Naive B cell (primary cell): ENCODE measurements at places on chromosomes 7 and 10.

- DNase-seq: no peak
Observed at GRCh38 chr7:78959477-78959876, 494.0 kb downstream of the MAGI2 start.

- DNase-seq: no peak
Observed at GRCh38 chr7:147012666-147013065, 896.1 kb downstream of the CNTNAP2 start.

DNA sequence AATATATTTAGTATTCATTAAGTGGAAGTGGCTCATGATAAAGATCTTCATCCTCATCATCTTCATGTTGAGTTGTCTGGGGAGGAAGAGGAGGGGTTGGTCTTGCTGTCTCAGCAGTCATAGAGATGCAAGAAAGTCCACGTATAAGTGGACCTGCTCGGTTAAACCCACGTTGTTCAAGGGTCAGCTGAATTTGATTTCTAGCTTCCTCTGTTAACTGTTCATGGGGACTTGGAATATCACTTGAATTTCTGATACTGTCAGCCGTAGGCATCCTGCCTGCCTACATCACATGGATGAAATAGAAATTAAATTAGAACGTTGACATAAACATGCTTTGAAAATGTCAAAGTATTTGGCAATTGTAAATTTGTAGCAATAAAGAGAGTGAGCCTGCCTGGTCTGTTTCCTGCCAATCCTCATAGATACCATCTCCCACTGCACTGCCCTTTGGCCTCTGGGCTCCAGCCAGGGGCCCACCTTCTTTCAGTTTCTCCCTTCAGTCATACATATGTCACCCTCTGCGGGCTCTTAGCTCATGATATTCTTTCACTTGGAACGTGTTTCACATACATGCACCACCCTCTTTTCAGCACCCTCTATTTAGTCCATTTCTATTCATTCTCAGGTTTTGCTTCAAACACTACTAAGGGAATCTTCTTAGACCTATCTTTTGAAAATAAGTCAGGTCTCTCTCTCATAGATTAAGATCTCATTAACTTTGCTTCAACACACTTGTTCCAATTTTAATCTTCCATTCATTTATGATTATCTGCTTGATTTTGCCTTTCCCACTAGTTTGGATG is 376.3 kb downstream of the IPMK start:
- DNase-seq: no peak

DNA sequence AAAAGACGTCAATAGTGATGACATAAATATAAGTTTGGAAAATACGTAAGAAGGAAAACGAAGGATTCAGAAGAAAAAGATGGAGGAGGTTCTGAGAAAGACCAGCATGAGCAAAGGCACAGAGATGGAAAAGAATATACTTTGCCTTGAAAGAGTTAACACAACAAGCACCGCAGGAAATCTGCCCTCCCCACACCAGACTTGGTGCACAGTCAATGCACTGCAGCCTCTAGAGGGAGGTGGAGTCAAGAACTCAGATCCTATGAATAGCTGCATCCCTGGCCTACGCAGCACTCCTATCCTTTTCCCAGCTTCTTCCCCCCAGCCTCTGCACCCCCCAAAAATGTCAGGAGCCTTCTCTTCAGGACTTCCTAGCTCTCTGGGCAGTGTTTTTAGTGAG is 1370.6 kb upstream of the LRRTM3 start:
- DNase-seq: no peak

GRCh38 chr10:62710182-62710581 is 94.3 kb upstream of the ADO start:
- no peak for DNase-seq

- DNase-seq: no peak
Observed at GRCh38 chr7:111159426-111159825, 68.5 kb downstream of the LRRN3 start.

DNA sequence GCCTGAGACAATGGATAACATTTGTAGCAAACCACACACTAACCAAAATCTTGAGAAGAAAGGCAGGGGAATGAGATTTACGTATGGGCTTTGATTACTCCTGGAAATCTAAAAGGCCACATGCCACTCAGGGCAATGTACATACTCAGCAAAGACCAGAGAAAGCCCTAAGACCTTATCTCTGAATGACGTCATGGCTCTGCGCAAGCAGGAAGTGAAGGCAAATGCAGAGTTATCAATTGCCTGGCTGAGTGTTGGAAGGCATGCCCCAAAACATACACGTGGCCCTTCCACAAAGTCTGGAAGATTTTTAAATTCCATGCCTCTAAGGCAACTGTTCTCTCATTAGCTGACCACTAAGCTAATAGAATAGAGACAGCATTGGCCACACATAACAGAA is 90.9 kb upstream of the NRBF2 start:
- no peak for DNase-seq

DNA sequence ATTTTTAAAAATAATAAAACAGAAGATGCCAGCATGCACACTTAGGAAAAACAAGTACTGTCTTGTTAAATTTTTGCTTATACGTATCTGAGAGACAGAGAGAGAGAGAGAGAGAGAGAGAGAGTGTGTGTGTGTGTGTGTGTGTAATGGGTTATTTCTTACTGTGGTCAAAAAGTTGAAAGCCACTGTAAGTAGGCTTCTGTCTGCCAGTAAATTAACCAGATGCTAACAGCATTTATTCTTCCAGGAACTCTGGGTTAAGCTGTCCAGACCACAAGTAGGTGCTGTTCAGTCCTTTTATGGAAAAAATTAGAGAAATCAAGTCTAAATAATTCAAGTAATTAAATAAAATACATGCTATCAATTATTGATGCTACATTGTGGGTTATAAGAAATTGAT is 39.7 kb downstream of the RNF32 start:
- DNase-seq: no peak

DNA sequence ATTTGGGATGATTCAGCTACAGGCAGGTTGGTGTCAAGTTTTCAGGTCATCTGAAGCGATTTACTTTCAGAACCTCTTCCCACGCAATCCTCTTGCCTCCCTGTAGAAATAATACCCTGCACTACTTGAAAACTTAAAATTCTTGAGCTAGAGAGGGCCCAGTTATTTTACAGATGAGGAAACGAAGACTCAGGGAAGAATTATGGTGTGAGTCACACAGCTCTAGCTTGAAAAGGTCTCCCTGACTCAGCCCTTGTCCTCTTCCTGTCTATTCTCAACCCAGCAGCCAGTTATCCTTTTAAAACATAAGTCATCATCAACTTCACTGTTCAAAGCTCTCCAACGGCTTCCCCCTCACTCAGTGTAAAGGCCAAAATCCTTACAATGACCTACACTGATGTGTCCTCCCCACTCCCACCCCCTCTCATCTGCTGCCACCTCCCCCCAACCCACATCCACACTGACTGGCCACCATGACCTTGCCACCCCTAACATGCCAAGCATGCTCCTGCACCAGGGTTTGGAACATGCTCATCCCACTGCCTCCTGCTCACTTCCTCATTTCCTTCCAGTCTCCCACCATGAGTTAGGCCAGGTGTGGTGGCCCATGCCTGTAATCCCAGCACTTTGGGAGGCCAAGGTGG is 3.4 kb downstream of the DNMBP start:
- no peak for DNase-seq

DNA sequence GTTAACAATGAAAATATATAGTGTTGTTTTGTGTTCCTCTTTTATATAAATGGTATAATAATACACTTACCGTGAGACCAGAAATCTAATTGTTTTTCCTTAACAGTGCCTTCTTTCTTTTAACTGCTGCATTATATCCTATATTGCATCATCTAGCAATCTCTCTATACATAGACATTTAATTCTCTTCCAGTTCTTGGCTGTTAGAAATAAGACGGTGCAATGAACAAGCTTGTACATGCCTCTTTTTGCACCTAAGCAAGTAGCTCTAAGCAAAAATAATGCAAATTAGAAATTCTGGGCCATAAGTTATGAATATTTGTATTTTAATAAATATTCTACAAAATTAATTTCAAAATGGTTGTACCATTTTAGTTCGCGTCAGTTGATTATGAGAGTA is 55.9 kb upstream of the AHR start:
- no peak for DNase-seq

DNA sequence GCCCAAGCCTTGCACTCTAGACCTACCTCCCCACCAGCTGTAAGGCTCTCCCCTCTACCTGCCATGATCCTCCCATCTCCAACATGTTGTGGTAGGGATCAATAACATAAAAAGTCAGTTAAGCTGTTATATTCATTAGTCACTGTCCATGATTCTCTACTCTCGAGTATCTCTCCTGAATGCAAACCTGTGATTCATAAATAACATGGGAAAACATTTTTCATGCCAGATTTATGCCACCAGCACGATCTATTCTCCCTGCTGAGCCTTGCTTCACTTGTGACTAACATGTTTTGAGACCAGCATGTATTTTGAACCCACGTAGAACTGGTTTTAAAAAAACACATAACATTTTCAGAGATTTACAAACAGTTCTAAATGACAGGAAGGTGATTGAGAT is 30.3 kb downstream of the TMEM168 start:
- DNase-seq: no peak

DNA sequence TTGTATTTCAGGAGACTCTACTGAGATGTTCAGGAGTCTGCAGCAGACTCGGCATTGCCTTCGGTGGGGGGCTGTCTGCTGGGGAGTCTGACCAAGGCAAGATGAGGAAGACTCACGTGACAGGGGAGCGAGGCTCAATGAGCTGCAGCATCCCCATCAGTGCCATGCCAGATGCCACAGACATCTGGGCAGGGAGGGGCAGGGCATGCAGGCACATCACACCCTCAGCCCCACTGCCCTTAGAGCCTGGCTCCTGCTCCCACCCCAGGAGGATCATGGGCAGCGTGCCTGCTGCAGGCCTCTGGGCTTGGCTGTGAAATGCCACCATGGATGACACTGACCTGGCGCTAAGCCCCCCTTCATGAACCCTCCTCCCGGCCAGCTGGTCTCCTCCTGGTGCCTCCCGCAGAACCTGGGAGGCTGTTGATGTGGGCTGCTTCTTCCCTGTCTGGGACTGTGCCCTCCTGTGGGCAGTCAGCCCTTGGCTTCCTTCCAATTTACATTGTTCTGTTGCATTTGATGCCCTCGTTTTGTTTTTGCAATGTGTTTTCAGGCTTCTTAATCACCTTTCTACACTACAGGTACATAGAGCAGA is 235.0 kb downstream of the PAXIP1 start:
- DNase-seq: no peak

- DNase-seq: no peak
Observed at GRCh38 chr7:46210467-46210866, 289.4 kb upstream of the IGFBP3 start.

GRCh38 chr10:116836083-116836482 is 13.2 kb upstream of the ENO4 start:
- DNase-seq: no peak

GRCh38 chr7:2518737-2519118 is 846 bp upstream of the LFNG start:
- no peak for DNase-seq

DNA sequence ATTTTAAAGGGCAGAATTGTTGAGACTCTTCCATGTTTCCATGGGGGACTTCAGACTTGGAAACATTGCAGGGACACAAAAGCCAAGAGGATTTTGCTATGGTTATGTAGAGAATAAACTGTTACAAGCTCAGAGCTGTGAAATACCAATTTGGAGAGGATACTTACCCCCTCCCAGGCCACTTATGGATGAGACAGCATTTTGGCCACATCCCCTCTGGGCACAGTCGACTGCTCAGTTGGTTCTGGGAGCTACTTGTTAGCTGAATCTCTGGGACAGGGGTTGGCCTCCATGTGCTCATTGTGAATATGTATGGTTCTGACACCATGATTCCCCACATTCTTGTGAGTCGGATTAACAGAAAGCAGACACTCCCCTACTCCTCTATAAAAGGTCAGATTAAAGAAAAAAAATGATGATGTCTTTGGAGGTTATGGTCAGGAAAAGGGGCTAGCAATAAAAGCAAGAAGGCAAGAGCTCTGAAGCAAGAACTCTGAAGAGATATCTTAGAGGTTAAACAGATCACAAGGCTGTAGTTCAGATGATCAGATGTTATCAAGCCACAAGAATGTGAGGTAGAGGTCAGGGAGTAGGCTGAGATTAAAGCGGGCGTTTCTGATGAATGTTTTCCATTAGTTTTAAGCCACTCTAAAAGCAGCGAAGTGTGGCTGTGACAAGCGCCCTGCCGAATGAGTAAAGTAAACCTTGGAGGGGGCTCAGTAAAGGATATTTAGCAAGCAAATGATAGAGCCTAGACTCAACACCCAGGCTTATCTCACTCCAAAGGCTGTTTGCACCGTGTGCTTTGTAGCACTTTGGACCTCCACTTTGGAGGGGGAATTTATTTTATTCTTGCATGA is 17.2 kb downstream of the STAMBPL1 start:
- DNase-seq: no peak

DNA sequence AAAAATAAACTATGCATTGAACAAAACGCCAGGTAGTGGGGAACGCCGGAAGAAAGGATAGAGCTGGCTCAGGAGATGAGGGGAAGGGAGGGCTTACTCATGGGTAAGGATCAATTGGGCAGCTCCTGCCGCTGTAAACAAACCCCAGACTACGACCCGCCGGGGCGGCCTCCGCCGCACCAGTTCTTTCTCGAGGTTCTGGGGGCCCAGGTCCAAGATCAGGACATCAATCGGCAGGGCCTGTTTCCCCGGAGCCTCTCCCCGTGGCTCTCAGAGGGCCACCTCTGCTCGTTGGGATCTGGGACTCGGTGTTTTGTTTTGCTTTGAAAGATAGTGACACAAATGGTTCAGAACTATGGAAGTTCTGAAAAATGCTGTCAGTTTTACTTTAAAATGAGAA is 140.4 kb downstream of the ELFN1 start:
- DNase-seq: no peak

DNA sequence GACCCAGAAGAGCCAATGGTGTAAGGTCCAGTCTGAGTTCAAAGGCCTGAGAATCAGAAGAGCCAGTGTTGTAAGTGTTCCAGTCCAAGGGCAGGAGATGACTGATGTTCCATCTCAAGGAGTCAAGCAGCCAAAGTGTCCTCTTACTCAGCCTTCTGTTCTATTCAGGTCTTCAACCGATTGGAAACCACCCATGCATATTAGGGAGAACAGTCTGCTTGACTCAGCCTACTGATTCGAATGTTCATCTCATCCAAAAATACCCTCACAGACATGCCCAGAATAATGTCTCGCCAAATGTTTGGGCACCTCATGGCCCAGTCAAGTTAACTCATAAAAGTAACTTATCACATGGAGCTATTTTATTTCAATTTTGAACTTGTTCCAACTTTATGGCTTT is 2.9 kb upstream of the WDFY4 start:
- no peak for DNase-seq

- DNase-seq: no peak
Observed at GRCh38 chr10:121611393-121612159, 13.3 kb upstream of the FGFR2 start.

- DNase-seq: no peak
Observed at GRCh38 chr7:125363873-125364272, 434.2 kb upstream of the POT1 start.

DNA sequence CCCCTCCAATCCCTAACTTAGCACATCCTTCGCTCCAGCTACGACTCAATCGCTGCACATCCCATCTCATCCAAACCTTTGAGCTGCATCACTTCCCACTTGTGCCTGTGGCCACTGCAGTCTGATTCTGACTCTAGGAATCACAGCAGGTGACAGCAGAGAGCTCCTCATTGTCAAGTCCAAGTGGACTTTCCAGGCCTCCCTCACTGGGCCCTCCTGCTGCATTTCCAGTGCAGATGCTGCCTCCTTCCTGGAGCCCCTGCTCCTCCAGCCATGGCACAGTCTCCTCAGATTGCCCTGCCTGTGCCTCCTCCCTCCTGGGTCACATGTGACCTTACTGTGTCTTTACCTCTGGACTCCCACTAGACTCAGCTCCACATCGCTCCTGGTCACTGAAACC is 157.3 kb downstream of the USP6NL start:
- DNase-seq: no peak

- DNase-seq: no peak
Observed at GRCh38 chr7:30752979-30753378, 1.0 kb downstream of the INMT start.
